ENCODE measurements at places on chromosomes 3 and 15.

DNA sequence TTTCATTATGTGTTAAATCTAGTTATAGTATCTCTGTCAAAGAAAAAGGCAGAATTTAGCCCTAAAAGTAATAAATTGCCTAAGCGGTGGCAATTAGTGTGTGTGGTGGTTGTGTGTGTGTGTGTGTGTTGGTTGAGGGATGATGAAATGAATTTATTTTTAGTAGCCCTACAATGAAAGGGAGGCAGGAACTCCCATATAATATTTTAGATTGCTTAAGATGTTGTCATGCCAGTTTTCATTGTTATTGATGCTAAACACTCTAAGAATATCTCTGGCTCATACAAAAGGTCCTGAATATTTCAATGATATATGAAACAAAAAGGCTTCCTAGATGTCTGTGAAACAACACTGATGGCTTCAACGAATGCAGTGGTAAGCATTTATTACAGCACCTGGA lies 140.6 kb upstream of the TBC1D5 start:
- no peak for DNase-seq

- no peak for DNase-seq
Observed at GRCh38 chr3:126277629-126278378, 79.4 kb downstream of the KLF15 start.

DNA sequence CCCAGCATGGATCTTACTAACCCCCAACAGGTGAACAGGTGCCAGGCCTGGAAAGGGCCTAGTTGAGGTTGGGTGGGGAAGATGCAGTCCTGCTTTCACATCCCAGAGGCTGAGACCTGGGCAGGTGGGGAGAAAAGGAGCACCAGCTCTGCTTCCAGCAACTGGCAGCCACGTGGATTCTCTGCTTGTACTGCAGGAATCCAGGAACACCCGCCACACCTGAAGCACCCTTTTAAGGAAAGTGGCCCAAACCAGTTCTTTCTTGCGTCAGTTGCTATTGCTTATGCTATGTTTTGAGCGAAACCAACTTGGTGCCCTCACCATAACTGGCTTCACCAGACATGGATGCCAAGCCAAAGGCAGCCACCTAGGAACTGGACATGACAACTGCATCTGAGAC lies 28.1 kb upstream of the NEO1 start:
- no peak for DNase-seq

DNA sequence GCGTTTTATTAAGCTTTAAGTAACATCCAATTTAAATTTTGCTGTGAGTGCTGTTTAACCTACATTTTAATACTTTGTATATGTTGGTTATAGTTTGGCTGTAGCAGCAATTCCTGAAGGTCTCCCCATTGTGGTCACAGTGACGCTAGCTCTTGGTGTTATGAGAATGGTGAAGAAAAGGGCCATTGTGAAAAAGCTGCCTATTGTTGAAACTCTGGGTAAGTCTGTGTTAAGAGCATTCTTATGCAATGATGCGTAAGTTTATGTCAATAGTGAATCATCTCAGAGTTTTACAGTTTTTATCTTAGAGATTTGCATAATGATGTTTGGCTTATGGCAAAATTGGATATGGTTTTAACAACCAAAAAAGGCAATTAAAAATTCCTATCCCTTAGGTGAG lies 62.7 kb downstream of the ASTE1 start:
- DNase-seq: no peak

- DNase-seq: no peak
Observed at GRCh38 chr15:33535135-33535534, 224.4 kb downstream of the RYR3 start.

DNA sequence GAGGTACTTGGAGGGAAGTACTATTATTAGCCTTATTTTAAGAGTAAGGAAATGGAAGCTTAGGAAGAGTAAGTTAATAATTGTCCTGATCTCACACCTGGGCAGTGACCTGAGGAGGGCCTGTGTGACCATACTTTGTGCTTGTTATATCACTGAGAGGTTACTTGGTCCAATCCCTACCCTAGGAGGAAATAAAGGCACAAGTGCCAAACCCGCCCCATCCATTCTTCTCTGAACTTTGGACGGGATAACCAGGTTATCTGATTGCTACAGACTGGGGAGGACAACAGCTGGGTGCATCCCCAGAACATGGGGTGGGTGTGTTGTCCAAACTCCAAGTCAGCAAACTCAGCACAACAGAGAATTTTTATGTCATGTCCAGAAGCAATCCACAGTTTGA lies 77.7 kb upstream of the NR2E3 start:
- DNase-seq: no peak

GRCh38 chr3:152308475-152308844 lies 39.7 kb downstream of the MBNL1 start:
- no peak for DNase-seq

DNA sequence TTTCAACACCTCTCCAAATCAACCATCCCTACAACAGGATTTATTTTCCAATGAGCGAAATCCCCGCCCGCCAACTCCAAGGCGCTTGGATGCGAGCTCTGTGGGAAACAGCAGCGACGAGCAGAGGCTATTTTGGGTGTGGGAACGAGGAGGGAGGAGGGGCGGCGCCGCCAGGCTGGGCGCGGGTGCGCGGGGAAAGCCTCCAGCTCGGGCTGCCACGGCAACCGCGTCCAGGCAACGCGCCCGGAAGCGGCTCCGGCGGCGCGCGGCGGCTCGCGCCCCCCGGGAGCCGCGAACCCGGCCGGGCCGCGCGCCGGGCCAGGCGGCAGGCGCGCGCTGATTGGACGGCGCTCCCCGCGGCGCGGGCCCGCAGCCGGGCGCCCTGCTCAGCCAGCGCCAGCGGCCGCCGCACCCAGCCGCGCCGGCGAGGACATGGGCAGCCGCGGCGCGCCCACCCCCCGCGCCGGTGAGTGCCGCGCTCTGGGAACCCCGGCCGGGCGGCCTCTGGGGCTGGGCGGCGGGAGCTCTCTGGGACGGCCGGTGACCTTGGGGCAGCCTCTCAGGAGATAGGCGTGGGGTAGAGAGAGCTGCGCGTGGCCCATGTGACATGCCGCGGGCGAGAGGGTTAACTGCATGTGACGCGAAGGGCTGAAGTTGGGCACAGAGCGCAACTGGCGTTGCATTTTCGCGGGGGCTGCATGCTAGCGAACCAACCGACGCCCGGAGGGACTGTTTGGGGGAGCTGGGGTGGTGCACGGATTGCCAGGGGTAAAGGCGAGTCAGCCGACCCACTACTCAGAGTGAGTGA lies at the start of gene FAM81A:
Gene FAM81A (plus strand): TSS at position 370 of the 808 bp plus-strand sequence. CDS start 20,441 bp downstream, outside the sequence.
- no peak for DNase-seq
